ENCODE measurements at places on chromosomes 12 and 14.

DNA sequence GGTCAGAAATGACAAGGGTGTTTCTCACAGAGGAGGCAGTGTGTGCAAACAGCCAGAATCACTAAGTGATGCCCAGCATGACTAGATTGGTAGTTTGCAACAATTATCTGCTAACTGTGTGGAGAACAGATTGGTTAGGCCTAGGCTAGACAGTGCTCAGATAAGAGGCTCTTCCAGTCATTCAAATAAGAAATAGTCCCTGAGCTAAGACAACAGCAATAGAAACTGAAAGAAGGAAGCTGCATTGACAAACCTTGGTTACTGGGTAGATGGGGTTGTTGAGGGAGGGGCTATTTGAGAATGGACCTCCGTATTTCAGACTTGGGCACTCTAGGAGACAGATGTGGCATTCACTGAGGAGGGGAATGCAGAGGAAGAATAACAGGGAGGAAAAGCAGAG is 255.0 kb upstream of the NPAS3 start:
- no peak for DNase-seq

GRCh38 chr14:54348001-54348611 is 48.7 kb upstream of the CDKN3 start:
- DNase-seq, result peak; percentile 86

DNA sequence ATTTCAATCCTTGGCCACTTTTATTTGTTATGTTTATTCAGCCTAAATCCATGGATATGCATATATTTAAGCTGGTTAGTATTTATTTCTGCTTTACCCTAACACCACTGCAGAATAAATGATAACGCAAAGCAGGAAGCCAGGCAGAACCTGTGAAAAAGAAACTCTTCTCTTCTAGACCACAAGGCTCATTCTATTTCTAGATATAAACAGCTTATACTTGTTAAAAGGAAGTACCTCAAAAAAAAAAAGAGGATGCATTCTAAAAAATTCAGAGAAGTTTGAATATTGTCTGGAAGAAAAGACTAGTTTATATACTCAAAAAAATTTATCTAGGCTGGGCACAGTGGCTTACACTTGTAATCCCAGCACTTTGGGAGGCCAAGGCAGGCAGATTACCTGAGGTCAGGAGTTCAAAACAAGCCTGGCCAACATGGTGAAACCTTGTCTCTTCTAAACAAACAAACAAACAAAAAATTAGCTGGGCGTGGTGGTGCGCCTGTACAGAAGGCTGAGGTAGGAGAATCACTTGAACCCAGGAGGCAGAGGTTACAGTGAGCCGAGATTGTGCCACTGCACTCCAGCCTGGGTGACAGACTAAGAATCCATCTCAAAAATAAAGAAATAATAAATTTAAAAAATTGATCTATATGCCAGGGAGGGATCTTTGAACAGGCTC is 55.8 kb downstream of the GALNT4 start:
- DNase-seq, result no peak

- DNase-seq, result no peak
Observed at GRCh38 chr14:84017495-84017894, 1512.4 kb upstream of the FLRT2 start.

DNA sequence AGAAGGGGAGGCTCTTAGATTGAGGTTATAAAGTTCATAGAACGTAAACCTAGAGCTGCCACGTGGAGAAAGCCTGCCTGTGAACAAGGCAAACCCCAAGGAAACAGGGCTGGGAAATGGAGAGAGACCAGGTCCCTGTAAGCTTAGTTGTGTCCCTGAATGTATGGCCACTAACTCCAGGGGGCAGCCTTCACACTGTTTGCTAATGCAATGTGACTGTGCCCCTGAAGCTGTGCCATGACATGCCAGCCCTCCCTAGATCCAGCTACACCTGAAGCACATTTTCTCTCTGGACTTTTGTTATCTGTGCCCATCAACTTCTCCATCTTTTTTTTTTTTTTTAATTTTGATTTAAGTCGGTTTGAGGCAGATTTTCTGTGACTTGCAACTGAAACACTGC is 60.6 kb upstream of the TMCC3 start:
- peak; percentile 37 for DNase-seq

Data from neural progenitor cell (in vitro differentiated cells).